Hepatic stellate cell (primary cell): ENCODE measurements at places on chromosomes 13 and 19.

- no peak for DNase-seq
Measured at GRCh38 chr19:21328406-21328805, 804 bp downstream of the ZNF708 start.

GRCh38 chr19:14021474-14021873, 6.5 kb upstream of the RLN3 start:
- no peak for DNase-seq

- no peak for DNase-seq
Measured at GRCh38 chr13:31119966-31120700, 41.6 kb downstream of the HSPH1 start.

DNA sequence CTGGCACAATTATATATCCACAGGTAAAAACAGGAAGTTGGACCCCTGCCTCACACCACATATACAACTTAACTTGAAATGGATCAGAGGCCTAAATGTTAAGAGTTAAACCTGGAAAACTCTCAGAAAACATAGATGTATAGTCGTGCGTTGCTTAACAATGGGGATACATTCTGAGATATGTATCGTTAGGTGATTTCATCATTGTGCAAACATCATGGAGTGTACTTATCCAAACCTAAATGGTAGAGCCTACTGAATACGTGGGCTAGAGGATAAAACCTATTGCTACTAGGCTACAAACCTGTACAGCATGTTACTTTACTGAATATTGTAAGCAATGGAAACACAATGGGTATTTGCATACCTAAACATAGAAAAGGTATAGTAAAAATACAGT, 14.8 kb upstream of the CALM3 start:
- no peak for DNase-seq

GRCh38 chr13:34657716-34658115, 284.4 kb upstream of the NBEA start:
- DNase-seq = peak; percentile 6

DNA sequence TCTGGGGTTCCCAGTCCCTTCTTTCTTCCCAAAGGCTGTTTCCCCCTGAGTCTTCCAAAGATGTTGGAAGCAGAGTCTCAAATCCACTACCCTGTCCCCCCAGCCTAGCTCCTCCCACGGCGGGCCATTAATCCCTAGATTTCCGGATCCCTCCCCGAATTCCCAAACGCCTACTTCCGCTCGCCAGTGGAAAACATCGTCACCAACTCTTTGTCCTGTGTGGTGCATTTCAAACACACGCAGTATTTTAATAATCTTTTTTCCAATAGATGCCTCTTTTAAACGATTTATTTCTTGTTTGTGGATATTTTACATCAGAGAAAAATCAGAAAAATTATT, 610 bp downstream of the ZNF791 start:
- DNase-seq = peak; percentile 84

- DNase-seq = peak; percentile 34
Measured at GRCh38 chr13:95100525-95101433, 200.5 kb downstream of the ABCC4 start.

DNA sequence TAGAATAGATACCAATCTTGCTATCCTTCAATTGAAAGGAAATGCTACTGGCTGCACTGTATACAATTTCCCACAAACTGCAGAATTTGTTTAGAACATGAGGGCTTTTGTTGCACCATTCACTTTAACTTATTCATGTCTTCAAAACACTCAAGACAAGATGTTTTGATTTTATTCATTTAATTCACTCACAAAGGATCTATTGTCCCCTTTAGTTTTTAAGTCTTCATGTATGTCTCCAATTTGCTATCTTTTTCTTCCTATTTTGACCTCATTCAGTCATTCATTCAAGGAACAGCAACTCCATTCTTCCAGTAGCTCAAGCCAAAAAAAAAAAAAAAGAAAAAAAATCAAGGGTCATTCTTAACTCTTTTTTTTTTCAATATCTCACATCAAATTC, 130.6 kb upstream of the SOX21 start:
- DNase-seq = no peak

DNA sequence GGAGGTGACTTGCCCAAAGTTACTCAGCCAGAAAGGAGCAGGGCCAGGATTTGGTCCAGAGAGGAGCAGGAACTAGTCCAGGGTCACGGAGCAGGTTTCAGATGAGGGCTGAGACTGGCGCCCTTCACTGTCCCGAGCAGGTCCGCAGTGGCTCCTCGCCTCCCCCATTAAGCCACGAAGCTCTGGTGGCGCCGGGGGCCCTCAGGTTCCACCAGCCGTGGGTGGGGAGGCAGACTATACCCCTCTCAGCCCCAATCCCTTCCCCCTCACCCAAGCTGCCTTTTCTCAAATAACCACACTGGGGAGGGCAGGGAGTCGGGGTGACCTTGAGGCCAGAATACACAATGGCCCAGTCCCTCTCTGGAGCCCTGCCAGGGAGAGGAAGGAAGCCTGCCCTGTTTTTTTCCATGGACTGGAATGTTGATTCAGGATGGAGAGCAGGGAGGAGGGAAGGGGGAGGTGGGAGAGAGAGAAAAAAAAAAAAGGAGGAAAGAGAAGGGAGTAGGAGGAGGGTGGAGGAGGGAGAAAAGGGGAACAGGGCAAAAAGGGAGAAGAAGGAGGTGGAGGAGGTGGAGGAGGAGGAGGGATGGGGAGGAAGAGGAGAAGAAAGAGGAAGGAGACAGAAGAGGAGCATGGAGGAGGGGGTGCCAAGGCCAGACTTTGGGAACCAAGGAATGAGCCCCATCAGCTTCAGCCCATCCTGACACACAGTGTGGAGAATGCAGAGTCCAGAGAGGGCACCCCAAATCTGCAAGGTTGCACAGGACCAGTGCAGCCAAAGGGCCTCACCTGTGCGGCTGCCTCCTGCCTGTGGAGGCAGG, 19.7 kb downstream of the CEACAM16 start:
- peak; percentile 73 for DNase-seq

DNA sequence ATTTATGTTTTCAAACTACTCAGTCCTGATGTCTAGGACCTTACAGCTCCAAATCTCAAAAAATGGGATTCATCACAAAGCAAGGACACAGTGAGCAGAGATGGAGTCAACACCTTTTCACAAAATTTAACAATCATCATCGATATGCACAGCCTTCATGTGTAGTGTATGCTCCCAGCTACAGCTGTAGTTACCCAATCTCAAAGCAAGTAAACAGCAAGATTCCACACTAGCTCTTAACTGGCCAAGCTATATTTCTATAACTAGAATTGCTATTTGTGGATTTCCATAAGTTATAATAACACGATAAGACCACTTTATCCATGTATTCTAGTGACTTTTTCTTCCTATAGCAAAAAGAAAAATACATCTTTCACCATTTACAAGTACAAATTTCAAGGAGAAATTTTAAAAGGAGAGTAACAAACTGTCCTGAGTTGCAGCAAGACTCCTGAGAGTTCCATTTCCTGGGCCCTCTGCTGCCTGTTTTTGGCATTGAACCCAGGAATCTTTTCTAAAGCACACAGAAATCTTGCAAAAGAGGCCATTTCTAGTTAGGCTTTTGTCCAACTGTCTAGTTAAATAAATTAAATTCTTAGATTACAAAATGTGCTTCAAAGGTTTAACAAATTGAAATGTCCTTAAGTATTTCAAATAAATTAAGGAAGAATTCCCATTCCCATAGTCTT, 460.6 kb downstream of the FGF14 start:
- DNase-seq = no peak

- DNase-seq = no peak
Measured at GRCh38 chr13:51343475-51343874, 4.0 kb downstream of the SERPINE3 start.

GRCh38 chr19:39127812-39128515, 2.4 kb downstream of the PAK4 start:
- no peak for DNase-seq

GRCh38 chr19:5943045-5943444, 29.0 kb downstream of the CAPS start:
- no peak for DNase-seq

DNA sequence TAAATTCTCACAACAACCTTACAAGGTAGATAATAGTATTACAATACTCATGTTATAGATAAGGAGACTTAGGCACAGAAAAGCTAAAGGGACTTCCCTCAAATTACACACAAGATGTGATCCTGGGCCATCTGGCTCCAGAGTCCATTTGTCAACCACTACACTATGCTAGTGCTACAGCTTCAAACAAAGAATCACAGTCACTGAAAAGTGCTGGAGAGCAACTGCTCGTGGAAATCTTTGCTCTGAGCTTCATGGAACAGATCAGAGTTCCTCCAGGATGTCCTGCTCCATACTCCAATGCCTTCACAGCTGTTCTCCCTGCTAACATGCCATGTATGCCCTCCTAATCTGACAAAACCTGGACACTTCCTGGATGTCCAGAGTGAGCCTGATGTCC, 271.2 kb downstream of the ENOX1 start:
- no peak for DNase-seq

DNA sequence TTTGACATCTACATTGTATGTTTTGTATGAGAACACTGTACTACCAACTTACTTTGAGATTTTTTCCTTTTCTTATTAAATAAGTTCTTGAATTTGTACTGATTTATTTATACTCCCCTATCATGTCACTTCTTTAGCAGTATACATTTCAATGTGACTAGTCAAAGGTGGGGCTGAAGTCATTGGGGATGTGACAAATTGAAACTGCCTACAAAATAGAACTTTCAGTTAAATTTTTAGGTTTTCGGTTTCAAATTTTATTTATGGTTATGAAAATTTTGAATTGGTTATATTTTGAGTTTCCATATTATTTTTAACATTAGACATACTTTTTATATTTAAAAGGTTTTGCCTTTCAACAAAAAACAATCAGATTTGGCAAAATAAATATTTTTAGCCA, 221.6 kb downstream of the NBEA start:
- no peak for DNase-seq
